ENCODE measurements at places on chromosomes 2 and 18.

DNA sequence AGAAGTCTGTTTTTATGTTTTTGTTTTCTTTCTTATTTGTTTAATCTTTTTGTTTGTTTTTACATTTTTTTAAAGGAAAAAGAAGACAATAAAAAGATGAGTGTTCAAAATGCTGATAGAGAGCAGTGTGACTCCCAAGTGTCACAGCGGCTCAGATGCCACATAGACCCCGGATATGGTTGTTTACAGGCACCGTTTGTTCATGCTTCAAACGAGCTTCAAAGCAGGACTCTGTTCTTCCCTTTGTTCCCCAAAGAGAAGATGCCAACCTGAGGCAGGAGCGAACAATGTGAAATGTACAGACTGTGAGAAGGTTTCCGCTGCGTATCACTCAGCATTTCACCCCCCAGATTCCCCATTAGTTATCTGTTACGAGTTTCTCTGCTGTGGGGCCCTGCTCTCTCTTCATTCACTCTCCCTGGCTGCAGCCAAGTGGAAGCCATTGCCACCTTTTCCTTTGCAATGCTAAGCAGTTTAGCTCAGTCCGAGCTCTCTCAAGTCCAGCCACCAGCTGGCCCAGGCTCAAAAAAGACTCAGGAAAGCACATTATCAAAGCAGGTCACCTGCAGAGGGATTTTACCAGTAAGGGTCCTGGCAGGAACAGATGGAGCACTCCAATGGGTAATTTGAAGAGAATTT is 36.4 kb upstream of the PHLPP1 start:
- no peak for DNase-seq

- DNase-seq: no peak
Measured at GRCh38 chr18:48084041-48084757, 153.7 kb upstream of the SMAD2 start.

GRCh38 chr2:145058457-145058856 is 538.5 kb upstream of the ZEB2 start:
- DNase-seq: no peak

- DNase-seq: no peak
Measured at GRCh38 chr2:60463249-60463648, 90.2 kb downstream of the BCL11A start.

- DNase-seq: no peak
Measured at GRCh38 chr2:36459725-36460137, 104.2 kb downstream of the CRIM1 start.

- DNase-seq: no peak
Measured at GRCh38 chr2:5367321-5367720, 324.9 kb upstream of the SOX11 start.

GRCh38 chr2:226131299-226131784 is 668.3 kb downstream of the IRS1 start:
- no peak for DNase-seq

DNA sequence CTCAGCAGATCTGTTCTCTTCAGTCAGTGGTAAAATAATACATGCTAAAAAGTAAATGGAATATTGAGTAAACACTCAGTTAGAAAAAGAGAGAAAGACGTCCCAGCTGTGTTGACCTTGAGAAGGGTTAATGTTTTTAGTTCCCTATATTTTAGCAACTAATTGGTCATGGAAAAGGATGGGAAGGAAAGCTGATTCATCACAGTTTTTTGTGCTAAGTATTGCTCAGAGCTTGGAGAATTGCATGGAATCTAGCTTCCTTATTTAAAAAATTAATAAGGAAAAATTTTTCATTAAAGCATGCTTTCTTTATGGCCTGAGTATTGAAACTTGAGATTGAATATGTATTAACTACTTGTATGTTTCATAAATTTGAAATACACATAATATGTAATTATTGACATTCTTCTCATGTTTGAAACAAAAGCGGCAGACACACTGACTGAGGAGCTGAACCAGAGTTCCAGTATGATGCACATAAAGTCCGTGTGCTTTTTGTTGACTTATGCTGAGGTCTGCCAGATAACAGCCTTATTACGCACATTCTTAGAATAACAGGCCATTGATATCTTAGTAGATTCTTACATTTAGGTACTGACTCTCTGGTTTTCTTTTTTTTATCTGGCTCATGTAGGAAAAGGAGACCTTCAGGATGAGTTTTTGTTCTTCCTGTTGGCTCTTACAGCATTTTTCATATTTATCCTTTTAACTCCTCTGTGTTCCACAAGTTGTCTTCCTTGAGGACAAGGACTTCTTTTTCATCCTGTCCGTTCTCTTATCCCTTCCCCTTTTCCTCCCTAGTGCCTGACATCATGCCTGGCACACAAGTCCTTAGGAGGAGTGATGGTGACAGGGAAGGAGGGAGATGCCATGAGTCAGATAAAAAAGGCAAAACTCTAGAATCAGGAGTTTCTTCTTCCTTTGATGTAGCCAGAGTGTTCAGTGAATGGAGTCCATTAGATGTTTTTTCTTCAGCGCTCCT is 194.1 kb downstream of the PTPRM start:
- no peak for DNase-seq

GRCh38 chr2:188979187-188980114 is 5.3 kb downstream of the COL3A1 start:
- DNase-seq: no peak

GRCh38 chr2:240998706-240998994 is 232 bp downstream of the SNED1 start:
- DNase-seq: no peak

- no peak for DNase-seq
Measured at GRCh38 chr2:239277401-239278085, 123.3 kb downstream of the HDAC4 start.

DNA sequence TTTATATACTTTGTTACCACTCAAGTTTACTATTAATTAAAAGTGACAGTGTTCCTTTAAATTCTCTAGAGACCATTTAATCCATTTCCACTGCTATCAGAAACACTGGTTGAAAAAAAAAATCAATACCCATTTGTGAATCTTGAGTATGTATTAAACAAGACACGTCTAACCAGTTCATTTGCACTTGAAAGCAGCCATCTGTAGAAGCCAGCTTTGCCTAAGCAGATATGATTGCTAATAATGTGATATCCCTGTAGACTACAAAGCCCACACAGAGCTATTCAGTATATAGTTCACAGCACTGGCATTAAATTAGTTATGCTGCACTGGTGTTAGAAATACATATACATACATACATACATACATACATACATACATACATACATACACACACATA is 111.8 kb upstream of the SP3 start:
- no peak for DNase-seq
